Stimulated activated naive CD8-positive, alpha-beta T cell treated with anti-CD3 and anti-CD28 coated beads, Interleukin-15, Interleukin-2, amounts not matched to agents 100 U/mL and 50 U/mL, for 24 hours (primary cell): ENCODE measurements at places on chromosomes 3 and 15.
A peak's percentile ranks its signal among the peaks of the same experiment; 100 is the strongest.

- no peak for DNase-seq
Observed at GRCh38 chr3:67286586-67286985, 288.5 kb downstream of the KBTBD8 start.

GRCh38 chr15:58746174-58746573 lies 3.3 kb downstream of the ADAM10 start:
- no peak for DNase-seq

DNA sequence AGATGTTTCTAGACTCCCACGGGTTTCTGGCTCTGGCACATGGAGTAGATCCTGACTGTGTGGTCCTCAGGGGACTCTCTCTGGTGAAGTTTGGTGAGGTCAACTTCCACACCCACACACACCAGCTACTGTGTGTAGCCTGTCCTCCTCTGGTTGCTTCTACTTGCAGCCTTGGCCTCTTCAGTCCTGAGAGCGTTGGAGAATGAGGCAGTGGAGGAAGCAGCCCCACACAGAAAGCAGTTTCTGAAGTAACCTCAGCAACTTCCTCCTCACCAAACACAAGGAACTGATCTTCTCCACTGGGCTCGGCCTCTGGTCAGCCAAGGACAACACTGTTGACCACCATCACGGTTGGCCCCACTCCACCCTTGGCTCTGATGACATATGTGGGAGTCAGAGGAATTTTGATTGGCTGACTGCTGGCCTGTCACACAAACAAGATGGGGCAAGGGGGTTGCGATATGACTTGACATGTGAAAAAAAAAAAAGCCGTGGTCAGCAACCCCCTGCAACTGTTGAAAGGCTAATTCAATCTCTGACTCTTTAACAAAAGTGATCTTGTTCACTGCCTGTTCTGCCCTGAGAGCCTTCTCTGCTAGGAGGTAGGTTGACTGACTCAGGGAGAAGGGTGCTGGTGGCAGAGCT lies 19.6 kb downstream of the CD86 start:
- DNase-seq, result no peak

DNA sequence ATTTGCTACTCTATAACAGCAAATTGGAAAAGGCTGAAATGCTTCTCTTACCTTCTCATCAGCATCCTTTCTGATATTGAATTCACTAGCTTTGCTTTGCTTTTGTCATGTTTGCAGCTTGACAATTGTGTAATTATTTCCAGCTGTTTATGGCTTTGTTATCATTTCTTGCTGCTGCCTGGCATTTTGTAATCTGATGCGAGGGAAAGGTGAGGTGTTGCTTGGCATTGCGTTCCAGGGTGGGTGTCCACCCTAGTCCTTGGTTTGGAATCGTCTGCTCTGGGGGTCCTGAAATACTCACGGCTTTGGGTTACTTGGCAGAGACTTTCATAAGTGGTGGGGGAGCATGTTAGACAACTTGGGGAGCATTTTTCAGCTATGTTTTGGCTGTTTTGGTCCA lies 2.9 kb downstream of the CACNA2D3 start:
- DNase-seq, result no peak

- DNase-seq, result no peak
Observed at GRCh38 chr3:11699083-11699427, 55.3 kb upstream of the VGLL4 start.

GRCh38 chr3:158084651-158085050 lies 21.6 kb downstream of the SHOX2 start:
- DNase-seq, result no peak

DNA sequence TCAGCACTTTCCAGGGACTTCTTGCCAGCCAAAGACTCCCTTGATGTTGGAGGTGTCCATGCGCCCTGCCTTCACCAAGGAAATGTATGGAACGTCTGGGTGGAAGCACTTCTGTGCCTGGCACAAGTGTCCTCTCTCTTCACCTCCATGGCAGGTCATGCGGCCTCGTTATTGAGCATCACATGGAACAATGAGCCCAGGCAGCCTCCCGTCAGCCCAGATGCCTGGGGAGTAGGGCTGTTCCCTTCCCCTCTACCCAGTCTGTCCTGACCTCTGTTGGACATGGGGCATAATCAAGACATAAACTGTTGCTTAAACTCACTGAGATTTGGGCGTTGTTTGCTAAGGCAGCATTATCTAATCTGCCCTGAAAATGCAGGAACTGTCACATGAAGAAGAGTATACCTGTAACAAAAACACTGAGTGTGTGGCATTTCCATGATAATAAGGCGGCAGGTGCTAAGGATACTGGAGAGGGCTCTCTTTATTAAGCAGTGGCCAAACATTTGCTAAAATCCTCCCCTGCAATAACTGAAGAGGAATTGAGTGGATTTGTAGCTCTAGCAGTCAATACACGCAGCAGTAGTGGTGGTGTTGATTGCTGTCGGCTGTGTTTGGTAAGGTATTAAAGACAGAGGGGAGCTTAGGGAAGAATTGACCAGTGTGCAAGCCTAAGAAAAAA lies 338.2 kb upstream of the ATP10A start:
- no peak for DNase-seq

GRCh38 chr3:104349836-104350235 lies 1016.9 kb upstream of the ALCAM start:
- no peak for DNase-seq

- peak; percentile 56 for DNase-seq
Observed at GRCh38 chr3:112111785-112112402, 21.2 kb downstream of the GCSAM start.

GRCh38 chr3:47802734-47803479 lies at the start of gene DHX30:
Gene DHX30, plus strand, starts transcription at chr3:47803138. Its CDS starts 7,546 bp downstream, at chr3:47810684.
- peak; percentile 90 for DNase-seq

- DNase-seq, result peak; percentile 80
Observed at GRCh38 chr15:73240866-73241499, 127.8 kb downstream of the HCN4 start.

GRCh38 chr3:126064627-126065258 lies 19.2 kb downstream of the SLC41A3 start:
- no peak for DNase-seq

DNA sequence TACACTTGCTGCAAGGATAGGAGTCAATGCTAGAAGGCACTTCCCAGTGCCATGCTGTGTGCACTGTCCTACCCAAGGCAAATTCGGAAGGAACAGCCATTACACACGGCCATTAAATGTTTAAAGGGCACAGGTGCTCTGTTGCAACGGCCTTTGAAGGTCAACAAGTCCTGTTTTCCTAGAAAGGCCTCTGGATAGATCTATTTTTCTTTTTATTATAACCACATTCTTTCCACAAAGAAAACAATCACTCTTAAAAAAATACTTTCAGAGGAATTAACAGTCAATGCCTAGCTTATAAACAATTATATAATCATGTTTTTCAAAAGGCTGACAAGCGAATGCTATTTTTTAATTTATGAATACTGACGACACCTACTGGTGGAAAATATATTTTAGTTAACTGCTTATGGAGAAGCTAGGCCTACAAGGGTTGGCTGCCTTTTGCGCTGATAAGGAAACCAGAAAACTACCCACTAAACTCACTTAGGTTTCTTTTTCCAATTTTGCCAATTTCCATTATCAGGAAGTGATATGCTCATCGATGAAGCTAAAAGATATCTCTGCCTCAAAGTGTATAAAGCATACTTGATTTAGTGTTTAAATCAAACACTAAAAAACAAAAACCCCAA lies 2.4 kb downstream of the ARHGEF3 start:
- DNase-seq, result no peak

- DNase-seq, result no peak
Observed at GRCh38 chr3:112931736-112932521, 43.0 kb downstream of the CD200R1 start.
